ENCODE measurements at places on chromosomes 1 and 21. TPM values are rescaled to one million over a fixed set of nuclear protein-coding genes. Genes with fewer than 3 reads are reported as not detected.

TUT4 gene
- 71.5 TPM for total RNA-seq

GRCh38 chr21:45551316-45551715 lies 9.1 kb upstream of the SLC19A1 start:
- no peaks in the 10 kb centered on the region for H3K36me3 ChIP-seq
- no peaks in the 10 kb centered on the region for H3K27me3 ChIP-seq
- no peak overlapping the region for H3K27ac ChIP-seq
- H3K4me1 ChIP-seq: no peaks in the 10 kb centered on the region

GRCh38 chr21:32099812-32100416 lies 178.9 kb downstream of the MIS18A start:
- H3K4me3 ChIP-seq: no peak overlapping the region
- no peaks in the 10 kb centered on the region for H3K36me3 ChIP-seq
- no peaks in the 10 kb centered on the region for H3K27me3 ChIP-seq
- no peak overlapping the region for H3K27ac ChIP-seq
- H3K4me1 ChIP-seq: no peaks in the 10 kb centered on the region

F11R gene
- total RNA-seq: 21.7 TPM

DNA sequence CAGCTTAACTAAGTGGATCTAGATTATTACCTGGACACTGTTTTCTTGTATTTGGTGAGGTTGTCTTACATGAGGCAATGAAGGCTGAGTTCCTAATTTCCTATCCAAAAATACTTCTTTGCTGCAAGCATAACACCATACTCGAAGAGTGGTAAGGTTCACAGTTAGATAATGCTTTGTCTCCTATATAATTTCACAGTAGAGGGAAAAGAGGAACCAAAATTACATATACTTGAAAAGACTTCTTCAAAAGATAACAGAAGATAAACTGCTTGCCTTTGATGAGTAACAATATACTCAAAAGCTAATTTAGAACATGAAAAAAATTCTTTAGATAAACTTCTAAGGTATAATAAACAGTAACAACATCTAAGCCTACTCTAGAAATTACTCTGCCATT lies 20.4 kb downstream of the USP33 start:
- H3K27me3 ChIP-seq: no peaks in the 10 kb centered on the region
- H3K36me3 ChIP-seq: no peaks in the 10 kb centered on the region
- no peak overlapping the region for H3K4me3 ChIP-seq
- H3K4me1 ChIP-seq: no peaks in the 10 kb centered on the region
- no peak for DNase-seq
- no peak overlapping the region for H3K27ac ChIP-seq

VANGL1 gene
- 10.5 TPM for total RNA-seq

DNA sequence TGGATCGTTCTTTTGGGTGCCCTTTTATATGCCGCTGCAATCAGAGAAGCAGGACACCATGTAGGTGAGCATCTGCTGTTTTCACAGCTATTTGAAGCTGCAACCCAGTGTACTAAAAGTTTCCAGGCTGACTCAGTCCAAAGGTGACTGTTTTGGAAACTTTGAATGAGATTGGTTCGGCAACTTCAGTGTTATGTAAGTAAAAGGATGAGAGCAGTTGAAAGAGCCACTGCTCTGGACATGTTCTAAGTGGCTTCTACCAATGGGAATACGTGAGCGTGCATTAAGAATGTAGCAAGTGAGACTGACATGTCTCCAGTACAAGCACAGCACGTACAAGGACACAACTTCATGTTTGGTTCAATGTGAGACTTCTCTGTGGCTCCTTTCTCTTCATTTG lies 55.6 kb downstream of the DDR2 start:
- H3K27me3 ChIP-seq: no peaks in the 10 kb centered on the region
- H3K36me3 ChIP-seq: no peaks in the 10 kb centered on the region
- no peak for DNase-seq
- no peak overlapping the region for H3K27ac ChIP-seq
- no peak overlapping the region for H3K4me3 ChIP-seq

- no peaks in the 10 kb centered on the region for H3K4me1 ChIP-seq
- no peak overlapping the region for H3K27ac ChIP-seq
- H3K27me3 ChIP-seq: no peaks in the 10 kb centered on the region
- no peak overlapping the region for H3K4me3 ChIP-seq
- H3K36me3 ChIP-seq: no peaks in the 10 kb centered on the region
These were observed 79.8 kb upstream of the WNT4 start for GRCh38 chr1:22222723-22223122.

- H3K36me3 ChIP-seq: no peaks in the 10 kb centered on the region
- H3K4me1 ChIP-seq: no peaks in the 10 kb centered on the region
- no peaks in the 10 kb centered on the region for H3K27me3 ChIP-seq
- H3K27ac ChIP-seq: no peak overlapping the region
- DNase-seq: no peak
These were observed 63.6 kb upstream of the CTTNBP2NL start for GRCh38 chr1:112332176-112333150.

S100A9 gene
- total RNA-seq: 276 TPM

DNA sequence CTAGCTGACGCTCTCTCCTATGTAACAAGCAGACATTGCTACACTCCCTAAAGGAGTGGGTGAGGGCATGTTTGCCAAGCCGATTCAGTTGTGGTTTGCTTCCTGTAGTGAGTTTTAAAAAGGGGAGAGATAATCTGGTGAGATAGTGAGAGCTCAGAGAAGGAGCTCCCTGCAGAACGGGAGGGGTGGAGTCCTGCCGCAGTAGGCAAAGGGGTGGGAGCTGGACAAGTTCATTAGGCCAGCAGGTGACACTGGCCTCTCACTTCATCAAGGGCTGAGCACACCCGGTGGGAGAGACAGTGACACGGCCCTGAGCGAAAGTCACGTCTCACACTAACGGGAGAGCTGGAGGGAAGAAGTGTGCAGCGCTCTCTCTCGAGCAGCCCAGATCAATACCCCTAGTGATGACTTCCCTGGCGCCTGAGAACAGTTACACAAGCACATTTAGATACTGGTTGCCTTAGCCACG lies 144.0 kb upstream of the CD34 start:
- no peaks in the 10 kb centered on the region for H3K27me3 ChIP-seq
- no peak for DNase-seq
- no peak overlapping the region for H3K27ac ChIP-seq
- no peaks in the 10 kb centered on the region for H3K4me1 ChIP-seq

GRCh38 chr1:225259542-225259941 lies 168.3 kb downstream of the LBR start:
- H3K4me1 ChIP-seq: no peaks in the 10 kb centered on the region
- no peak for DNase-seq
- no peaks in the 10 kb centered on the region for H3K36me3 ChIP-seq
- no peak overlapping the region for H3K27ac ChIP-seq

REN gene
- not detected for total RNA-seq

DNA sequence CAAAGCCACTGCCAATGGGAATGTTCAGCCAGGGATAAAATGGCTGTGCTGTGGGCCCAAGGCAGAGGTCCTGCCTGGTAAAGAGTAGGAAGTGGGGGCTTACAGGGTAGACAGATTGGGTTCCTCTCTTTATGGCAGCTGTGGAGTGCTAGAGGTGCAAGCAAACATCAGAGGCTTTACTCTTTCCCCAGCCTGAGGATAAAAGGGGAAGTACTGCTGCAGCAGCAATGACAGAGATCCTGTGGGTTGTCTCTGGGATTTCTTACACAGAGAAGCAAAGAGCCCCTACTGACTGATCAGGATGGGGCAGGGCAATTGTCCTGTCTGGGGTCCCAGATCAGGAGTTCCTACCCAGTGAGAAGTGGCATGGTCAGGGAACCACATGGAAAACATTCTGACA lies 54.2 kb downstream of the DRAM2 start:
- H3K27me3 ChIP-seq: no peaks in the 10 kb centered on the region
- no peak for DNase-seq
- no peaks in the 10 kb centered on the region for H3K36me3 ChIP-seq
- no peaks in the 10 kb centered on the region for H3K4me1 ChIP-seq
- no peak overlapping the region for H3K27ac ChIP-seq
- H3K4me3 ChIP-seq: no peak overlapping the region

DNA sequence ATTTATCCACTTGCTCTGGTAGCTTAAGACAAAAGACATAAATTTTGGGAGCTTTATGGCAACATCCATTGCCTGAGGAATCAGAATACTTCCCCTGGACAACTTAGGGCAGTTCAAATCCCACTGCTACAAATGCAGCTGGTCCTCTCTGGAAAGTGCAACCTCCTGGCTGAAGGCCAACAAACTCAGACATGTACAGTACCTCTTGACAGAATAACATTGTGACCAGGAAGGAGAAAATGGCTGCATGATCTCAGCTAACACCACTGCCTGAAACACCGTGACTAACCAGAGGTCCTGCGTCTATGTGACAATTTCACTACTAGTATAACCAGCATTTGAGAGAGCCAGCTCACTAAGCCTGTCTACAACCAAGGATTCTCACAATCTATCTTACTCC lies 218.9 kb downstream of the CRB1 start:
- no peaks in the 10 kb centered on the region for H3K36me3 ChIP-seq
- no peak overlapping the region for H3K4me3 ChIP-seq
- DNase-seq: no peak
- H3K27ac ChIP-seq: no peak overlapping the region
- no peaks in the 10 kb centered on the region for H3K27me3 ChIP-seq
- no peaks in the 10 kb centered on the region for H3K4me1 ChIP-seq

- H3K27me3 ChIP-seq: no peaks in the 10 kb centered on the region
- no peak for DNase-seq
- H3K4me3 ChIP-seq: no peak overlapping the region
- H3K36me3 ChIP-seq: no peaks in the 10 kb centered on the region
These were observed 22.9 kb upstream of the GNPAT start for GRCh38 chr1:231218078-231218477.

DNA sequence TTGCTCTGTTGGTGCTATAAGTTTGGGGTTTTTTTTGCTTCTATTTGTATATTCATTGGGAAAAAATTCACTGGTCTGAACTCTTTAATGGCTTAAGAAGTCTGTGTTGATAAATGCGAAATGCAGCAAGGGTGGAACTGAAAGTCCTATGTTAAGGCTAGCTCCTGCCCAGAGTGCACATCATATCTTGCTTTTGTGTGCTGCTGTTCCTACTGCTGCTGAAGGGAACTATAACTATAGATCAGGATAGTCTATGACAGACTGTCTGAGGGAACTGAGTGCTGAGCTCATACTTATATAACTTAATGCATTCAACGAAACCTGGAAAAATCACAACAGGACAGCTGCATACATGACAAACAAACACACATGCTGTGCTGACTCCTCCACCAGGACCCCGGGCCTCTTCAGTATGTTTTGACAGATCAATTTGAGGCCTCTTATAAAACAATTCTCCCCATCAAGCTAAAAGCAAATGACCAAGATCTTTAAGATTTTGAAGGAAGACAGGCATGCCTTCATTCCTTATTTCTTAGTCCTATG lies 1031.5 kb upstream of the ADGRL2 start:
- no peak overlapping the region for H3K4me3 ChIP-seq
- H3K27me3 ChIP-seq: no peaks in the 10 kb centered on the region
- H3K4me1 ChIP-seq: no peaks in the 10 kb centered on the region
- DNase-seq: no peak
- H3K27ac ChIP-seq: no peak overlapping the region
- no peaks in the 10 kb centered on the region for H3K36me3 ChIP-seq

- no peaks in the 10 kb centered on the region for H3K36me3 ChIP-seq
- no peak overlapping the region for H3K27ac ChIP-seq
- H3K4me1 ChIP-seq: no peaks in the 10 kb centered on the region
- H3K4me3 ChIP-seq: no peak overlapping the region
These were observed 368.7 kb upstream of the ADGRL2 start for GRCh38 chr1:81432059-81432458.

- no peak for DNase-seq
- no peak overlapping the region for H3K4me3 ChIP-seq
- no peaks in the 10 kb centered on the region for H3K27me3 ChIP-seq
- H3K27ac ChIP-seq: no peak overlapping the region
These were observed 2.8 kb upstream of the TAS1R3 start for GRCh38 chr1:1328254-1328653.

All from aorta (tissue), 5 donors.